Stimulated activated CD8-positive, alpha-beta memory T cell treated with anti-CD3 and anti-CD28 coated beads, Interleukin-15, amount 100 ng/mL, for 48 hours (primary cell): ENCODE measurements at places on chromosomes 1 and 21.

- DNase-seq: no peak
Observed at GRCh38 chr1:150971583-150972416, 2.8 kb downstream of the CERS2 start.

DNA sequence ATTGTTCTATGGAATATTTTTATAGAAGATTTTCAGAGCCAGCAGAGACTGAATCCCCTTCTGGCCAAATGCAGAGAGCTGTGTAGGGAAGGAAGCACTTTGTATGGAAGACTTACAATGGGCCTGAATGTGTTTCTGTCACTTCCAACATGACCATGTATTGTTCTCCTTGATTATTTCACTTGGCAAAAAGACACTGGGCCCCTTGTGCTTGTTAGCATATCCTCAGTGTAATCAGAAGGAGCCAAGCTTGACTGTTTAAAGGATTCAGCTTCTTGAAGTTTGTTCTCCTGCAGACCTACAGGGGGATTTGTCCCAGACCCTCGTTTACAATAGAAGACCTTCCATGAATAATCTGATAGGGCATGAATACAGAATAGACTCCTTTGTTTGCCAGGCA is 48.1 kb upstream of the UBE2U start:
- DNase-seq: no peak

DNA sequence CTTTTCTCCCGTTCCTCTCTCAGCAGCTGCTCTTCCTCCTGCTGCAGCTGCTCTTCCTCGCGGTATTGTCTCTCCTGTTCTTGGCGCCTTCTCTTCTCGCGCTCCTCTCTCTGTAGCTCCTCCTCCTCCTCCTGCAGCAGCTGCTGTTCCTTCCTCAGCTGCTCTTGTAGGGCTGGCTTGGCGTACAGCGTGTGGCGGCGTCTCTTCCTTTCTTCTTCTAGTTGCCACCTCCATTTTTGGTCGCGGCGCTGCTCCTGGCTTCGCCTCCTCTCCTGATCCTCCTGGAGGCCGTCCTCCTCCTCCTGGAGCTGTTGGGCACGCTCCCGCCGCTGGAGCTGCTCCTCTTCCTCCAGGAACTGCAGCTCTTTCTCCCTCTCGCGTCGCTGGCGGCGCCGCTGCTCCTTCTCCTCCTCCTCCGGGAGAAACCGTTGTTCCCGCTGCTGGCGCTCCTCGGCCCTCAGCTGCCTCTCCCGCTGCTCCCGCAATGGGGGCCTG is 4.8 kb downstream of the TCHH start:
- peak; percentile 15 for DNase-seq

GRCh38 chr1:200751717-200752116 is 13.0 kb downstream of the CAMSAP2 start:
- no peak for DNase-seq

DNA sequence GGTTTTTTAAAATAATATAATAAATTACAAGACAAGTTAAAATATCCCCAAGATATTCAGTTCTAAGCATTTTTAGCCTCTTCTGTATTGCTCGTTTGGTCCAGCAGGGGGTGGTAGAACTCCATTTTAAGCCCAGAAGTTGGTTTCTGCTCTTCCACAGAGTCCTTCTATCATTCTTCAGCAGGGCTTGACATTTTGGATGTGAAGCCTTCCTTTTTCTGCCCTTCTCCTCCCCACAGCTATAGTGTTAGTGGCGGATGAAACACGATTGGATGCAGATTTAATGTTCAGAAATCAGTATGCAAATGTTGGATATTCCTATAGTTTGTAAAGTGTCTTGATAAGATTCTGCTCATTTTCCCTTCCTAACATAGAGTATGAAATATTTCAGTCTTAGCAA is 1.4 kb downstream of the NCAM2 start:
- no peak for DNase-seq

- DNase-seq: no peak
Observed at GRCh38 chr21:45578811-45579381, 36.7 kb upstream of the SLC19A1 start.

GRCh38 chr1:79150576-79150975 is 144.0 kb upstream of the ADGRL4 start:
- DNase-seq: no peak

- DNase-seq: no peak
Observed at GRCh38 chr1:222028676-222029075, 286.8 kb upstream of the DUSP10 start.

- DNase-seq: no peak
Observed at GRCh38 chr1:149888999-149889289, 10.4 kb upstream of the BOLA1 start.

GRCh38 chr1:245856944-245857531 is 650.0 kb downstream of the SMYD3 start:
- DNase-seq: no peak

DNA sequence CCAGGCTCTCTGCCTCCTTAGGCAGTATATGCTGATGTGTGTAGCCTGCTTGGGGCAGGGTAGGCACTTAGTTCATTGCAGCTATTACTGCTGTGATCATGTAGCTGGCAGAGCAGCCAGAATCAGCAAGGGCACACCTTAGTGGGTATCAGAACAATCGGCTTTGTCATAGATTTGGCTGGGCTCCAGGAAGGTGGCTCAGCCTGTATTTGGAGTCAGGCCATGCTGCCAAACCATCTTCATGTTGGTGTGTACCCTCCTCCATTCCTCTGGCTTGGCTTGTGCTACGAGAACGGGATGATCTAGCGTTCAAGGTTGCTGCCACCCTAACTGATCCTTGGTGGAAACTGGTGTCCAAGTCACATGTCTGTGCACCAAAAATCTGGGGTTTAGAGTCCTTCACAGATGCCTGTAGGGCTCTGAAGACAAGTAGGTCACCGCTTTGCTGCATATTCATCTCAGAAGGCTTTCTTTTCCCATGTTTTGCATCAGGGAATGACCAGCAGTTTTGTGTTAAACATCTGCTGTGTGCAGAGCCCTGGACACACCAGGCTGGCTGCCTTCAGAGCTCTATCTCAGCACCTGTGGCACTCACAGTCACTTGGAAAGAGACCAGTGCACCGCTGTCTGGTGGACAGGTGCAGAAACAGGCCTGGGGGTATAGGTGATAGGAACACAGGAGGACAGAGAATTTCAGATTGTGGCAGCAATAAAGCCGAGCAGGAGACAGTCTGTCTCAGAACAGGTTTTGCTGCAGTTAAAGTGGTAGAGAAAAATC is 23.7 kb downstream of the VANGL1 start:
- DNase-seq: no peak

- DNase-seq: no peak
Observed at GRCh38 chr1:38819040-38819439, 40.5 kb downstream of the RRAGC start.

- DNase-seq: no peak
Observed at GRCh38 chr1:222749927-222750326, 12.9 kb downstream of the FAM177B start.

GRCh38 chr1:78687914-78688313 is 38.3 kb downstream of the IFI44 start:
- DNase-seq: no peak

GRCh38 chr1:163914785-163915413 is 593.1 kb downstream of the NUF2 start:
- no peak for DNase-seq

GRCh38 chr1:47184822-47185677 is 4.8 kb downstream of the PDZK1IP1 start:
- DNase-seq: no peak

GRCh38 chr1:203931953-203932352 is 70.6 kb downstream of the SNRPE start:
- no peak for DNase-seq

DNA sequence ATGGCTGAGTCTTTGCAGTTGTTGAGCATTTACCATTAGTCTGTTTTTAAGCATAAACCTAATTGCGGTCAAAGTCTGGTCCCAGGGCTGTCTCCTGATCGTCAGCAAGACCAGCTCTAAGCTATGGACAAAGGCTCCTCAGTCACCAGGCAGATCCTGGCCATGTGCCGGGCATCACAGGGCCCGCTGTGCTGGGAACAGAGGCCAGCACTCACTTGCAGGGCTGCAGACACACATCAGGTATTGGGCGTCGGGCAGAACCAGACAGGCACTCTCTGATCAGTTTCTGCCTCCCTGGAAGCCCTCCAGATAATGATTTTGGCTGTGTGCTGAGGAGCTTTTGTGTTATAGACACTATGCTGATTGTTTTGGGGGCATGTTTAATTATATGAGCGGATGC is 26.6 kb downstream of the TMEM51 start:
- DNase-seq: no peak

GRCh38 chr1:17925290-17926237 is 170.4 kb downstream of the ACTL8 start:
- no peak for DNase-seq

GRCh38 chr1:157091668-157092273 is 7.8 kb downstream of the ETV3L start:
- DNase-seq: no peak

DNA sequence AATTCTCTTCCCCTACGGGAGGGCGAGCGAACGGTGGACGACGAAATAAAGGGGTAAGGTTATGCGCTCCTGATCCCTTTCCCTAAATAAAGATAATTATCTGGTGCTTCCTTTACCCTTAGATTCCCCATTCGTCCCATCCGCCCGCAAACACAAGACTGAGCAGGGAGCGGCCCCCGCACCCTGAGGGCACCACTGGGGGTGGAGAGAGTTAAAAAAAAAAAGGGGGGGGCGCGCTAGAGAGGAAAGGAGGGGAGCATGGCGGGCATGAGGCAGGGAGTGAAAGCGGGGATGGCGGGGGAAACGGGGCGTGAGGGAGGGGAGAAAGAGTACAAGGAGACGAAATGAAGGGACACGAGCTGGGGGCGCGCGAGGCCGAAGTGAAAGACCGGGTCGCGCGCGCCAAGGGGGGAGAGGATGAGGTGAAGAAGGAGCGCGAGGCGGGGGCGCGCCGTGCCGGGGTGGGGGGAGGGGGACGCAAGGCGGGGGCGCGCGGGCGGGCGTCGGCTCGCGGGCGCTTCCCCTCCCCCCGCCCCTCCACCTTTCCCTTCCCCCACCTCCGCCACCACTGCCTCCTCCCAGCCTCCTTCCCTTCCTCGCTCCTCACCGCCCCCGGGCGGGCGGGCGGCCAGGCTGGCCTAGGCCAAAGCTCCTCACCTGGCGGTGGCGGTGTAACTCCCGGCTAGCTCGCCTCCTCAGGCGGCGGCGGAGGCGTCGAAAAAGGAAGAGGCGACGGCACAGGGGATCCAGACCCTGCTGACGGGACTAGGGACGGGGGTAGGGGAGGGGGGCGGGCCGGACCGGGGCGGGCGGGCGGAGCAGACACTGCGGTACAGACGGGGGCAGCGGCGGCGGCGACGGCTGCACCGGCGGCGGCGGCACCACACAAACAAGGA is 448 bp downstream of the GATAD2B start:
- DNase-seq: peak; percentile 42

DNA sequence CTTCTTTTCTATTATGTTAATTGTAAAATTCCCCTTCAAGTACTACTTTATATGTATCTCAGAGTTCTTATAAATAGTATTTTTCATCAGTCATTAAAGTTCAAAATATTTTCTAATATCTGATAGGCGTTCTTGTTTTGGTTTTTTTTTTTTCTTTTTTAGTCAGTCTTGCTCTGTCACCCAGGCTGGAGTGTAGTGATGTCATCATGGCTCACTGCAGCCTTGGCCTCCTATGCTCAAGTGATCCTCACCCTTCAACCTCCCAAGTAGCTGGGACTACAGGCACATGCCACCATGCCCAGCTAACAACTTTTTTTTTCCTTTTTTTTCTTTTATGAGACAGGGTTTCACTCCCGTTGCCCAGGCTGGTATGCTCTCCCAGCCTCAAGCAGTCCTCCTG is 27.3 kb downstream of the AGMAT start:
- DNase-seq: no peak

- no peak for DNase-seq
Observed at GRCh38 chr21:37848721-37849490, 67.4 kb downstream of the KCNJ6 start.

GRCh38 chr1:56877973-56878372 is 23.4 kb downstream of the C8A start:
- DNase-seq: no peak

GRCh38 chr1:45479039-45479748 is 11.8 kb downstream of the TESK2 start:
- no peak for DNase-seq

DNA sequence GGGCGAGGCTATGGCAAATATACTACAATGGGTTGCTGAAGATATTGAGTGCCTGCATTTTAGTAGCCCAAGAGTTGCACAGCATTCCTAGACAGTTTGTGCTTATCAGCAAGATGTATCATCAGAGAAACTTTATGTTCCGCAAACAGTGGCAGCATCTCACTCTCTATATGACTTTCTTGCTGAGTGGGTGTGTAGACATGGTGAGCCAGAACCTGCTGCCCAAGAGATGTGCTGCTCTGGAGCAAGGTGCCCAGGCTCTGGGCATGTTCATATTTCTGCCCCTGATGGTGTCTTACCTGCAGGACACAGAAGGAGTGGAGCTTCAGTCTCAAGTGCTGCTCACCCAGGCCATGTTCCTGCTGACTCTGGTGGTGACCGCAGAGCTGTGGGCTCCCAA is 8.2 kb upstream of the RGSL1 start:
- no peak for DNase-seq

- DNase-seq: no peak
Observed at GRCh38 chr1:171817511-171818265, 23.6 kb upstream of the DNM3 start.

GRCh38 chr1:200139661-200140250 is 112.2 kb downstream of the NR5A2 start:
- no peak for DNase-seq

- no peak for DNase-seq
Observed at GRCh38 chr1:209686322-209686721, 11.1 kb downstream of the G0S2 start.

GRCh38 chr1:1857096-1857703 is 33.7 kb downstream of the GNB1 start:
- no peak for DNase-seq

- DNase-seq: no peak
Observed at GRCh38 chr1:78627321-78627720, 7.1 kb downstream of the IFI44L start.

DNA sequence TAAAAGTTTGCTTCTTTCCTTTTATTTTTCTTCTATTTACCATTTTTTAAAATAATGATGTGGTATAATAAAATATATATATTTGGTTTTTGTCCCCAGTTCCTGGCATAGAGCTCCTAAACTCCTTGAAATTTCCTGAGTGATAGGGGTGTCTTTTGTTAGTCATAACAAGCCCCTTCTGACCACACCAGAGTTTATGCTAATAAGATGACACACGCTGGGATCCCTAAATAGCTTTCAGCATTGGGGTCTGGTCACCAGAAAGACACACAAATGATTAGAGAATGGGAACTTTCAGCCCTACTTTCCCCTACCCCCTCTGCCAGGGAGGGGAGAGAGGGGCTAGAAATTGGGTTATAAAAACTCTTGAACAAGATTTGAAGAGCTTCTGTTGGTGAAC is 56.2 kb downstream of the COL24A1 start:
- DNase-seq: no peak
